Fibroblast of the conjunctiva (primary cell): ENCODE measurements at places on chromosomes 13 and 19.
A peak's percentile ranks its signal among the peaks of the same experiment; 100 is the strongest.

DNA sequence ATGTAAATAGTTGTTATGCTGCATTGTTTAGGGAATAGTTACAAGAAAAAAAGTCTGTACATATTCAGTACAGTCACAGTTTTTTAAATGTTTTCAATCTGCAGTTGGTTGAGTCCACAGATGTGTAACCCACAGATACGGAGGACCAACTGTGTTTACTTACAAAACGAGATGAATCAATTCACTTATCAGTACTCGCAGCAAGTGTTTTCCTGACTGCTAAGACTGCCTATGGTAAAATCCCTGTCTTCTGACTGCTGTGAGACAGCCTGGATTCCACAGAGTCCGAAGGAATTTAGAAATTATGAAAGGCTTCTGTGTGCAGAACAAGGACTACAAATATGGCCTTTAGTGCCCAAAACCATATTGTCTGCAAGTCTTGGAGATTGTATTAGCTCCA is 45.7 kb upstream of the C1QTNF9 start:
- DNase-seq, result no peak

- DNase-seq, result no peak
Measured at GRCh38 chr19:4051175-4052101, 15.3 kb downstream of the ZBTB7A start.

DNA sequence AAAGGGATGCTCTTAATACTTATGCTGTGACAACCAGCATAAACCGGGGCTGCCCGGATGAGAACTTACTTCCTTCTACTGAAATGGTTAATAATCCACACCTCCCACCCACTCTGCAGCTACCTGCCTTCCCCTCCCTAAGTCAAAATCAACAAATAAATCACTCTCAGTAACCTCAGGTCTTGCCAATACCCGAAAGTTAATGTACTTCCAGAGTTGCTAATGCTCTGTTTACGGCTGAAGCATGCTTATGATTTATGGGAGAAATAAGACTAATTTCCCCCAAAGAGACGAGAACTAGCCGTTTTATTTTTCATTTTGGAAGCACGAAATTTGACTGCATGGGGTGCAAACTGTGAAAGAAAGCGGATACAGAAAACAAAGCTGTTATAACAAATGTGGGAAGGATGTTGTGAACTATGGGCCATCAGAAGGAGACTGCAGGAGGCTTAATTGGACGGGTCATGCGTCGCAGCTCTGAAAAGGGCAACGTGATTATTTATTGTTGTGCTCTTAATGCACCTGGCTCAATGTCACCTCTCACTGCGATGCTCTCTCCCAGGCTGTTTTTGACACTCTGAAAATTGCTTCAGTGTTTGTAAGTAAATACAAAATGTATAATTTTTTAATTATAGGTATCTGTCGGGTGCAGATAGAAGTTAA is 114.0 kb upstream of the SLC7A1 start:
- no peak for DNase-seq

GRCh38 chr13:23898101-23898500 is 799 bp upstream of the C1QTNF9B start:
- DNase-seq, result peak; percentile 20

DNA sequence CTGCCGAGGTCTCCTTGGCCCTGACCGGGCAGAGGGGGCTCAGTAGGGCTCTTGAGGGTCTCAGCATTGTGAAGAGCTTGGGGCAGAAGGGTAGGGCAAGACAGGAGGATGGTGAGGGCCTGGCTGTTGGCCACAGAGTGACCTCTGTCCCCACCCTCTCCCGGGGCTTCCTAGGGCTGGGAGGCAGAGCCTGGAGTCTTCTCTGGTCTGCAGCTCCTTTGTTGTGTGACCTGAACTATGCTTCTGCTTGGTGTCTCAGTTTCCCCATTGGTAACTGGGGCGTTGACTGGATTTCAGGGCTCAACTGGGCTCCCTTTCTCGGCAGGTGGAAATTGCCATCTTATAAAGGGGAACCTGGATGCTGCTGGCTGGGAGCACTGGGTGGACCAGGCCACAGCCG is 30.1 kb upstream of the PEPD start:
- DNase-seq, result no peak

- peak; percentile 92 for DNase-seq
Measured at GRCh38 chr19:9792206-9793070, 23.9 kb upstream of the ZNF846 start.

- no peak for DNase-seq
Measured at GRCh38 chr13:45623516-45624090, 8.1 kb upstream of the ERICH6B start.

DNA sequence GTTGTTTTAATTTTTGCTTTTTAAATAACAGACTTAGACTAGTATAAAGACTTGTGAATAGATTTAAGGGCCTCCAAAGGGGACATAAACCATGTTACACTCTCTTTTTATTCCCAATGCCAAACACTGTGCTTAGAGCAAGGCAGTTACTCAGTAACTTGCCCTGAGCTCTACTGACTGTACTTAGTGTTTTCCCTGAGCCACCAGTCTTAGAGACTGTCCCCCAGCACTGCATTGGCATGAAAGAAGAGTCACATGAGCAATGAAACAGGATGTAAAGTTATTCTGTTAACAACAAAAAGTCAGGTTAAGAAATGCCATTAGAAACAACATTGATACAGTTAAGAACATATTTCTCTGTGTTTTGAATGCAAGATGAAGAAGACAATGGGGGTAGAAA is 187.9 kb downstream of the TBC1D4 start:
- no peak for DNase-seq

DNA sequence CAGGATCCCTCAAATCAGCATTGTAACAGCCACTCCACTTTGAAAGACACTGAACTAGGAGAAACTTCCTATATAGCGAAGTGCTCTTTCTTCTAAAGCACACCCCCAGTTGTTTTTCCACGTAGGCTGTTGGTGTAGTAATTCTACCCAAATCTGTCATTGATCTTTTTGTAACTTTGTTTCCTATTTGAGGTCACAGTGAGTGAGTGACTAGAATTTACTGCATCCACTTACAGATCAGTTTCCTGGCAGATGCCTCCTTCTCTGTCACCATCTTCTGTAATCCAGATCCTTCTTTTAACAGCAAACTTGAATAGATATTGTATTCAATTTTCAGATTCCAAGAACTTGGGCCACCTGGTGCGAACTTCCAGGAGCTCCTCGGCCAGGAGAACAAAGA is 15.3 kb downstream of the ZAR1L start:
- DNase-seq, result no peak

DNA sequence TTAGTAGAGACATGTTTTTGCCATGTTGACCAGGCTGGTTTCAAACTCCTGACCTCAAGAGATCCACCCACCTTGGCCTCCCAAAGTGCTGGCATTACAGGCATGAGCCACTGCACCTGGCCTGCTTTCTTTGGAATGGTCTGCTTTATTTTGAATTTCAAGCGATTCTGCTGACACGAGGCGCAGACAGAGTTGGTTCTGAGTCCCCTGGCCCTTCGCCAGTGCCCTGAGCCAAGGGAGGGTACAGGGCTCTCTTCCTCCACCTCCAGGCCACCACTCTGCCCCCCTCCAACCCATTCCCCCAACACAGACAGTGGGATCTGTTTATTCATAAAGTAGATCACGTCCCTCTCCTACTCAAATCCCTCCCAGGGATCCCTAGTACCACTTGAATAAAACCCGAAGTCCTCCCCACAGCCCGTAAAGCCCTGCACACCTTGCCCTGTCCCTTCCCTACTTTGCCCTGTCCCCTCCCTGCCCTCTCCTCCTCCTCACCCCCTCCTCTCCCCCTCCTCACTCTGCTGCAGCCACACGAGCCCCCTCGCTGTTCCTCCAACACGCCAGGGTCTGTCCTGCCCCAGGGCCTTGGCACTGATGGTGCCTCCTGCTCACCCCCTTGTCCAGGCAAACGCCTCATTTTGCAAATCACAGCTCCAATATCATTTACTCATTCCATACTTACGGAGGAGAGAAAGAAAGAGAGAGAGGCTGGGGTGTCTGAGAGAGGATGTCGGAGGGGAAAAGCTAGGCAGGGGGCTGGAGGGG is 22.4 kb downstream of the ZNRF4 start:
- no peak for DNase-seq

- DNase-seq, result no peak
Measured at GRCh38 chr13:31755803-31756212, 16.5 kb downstream of the RXFP2 start.

- DNase-seq, result peak; percentile 84
Measured at GRCh38 chr13:67119481-67119894, 110.6 kb downstream of the PCDH9 start.

DNA sequence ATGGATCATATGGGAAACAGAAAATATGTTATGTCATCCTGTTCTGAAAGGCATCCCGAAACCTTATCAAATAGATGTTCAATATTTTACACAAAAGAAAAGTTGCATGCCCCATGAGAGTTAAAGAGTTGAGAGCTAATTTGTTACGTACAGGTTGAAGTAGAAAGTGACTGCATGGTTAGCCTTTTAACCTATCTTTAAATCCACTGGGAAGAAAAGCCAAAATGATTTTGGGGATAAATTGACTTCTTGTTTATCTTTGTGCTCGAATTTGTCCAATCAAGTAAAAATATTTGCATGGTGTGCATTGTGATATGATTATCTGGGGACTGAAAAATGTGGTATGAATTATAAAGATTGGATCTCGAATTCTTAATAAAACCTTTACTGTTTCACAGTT is 230.1 kb downstream of the POSTN start:
- no peak for DNase-seq

DNA sequence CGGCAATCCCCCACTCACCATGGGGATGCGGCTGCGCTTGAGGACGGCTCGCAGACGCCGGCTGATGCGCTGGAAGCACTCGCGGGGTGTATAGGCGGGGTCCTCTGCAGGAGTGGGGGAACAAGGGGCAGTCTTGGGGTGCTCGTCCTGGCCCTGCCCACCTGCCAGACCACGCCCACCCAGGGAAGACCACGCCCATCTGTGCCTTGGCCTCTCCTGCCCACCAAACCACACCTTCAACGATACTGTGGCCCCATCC is 6.7 kb downstream of the RNU6-9 start:
- no peak for DNase-seq

DNA sequence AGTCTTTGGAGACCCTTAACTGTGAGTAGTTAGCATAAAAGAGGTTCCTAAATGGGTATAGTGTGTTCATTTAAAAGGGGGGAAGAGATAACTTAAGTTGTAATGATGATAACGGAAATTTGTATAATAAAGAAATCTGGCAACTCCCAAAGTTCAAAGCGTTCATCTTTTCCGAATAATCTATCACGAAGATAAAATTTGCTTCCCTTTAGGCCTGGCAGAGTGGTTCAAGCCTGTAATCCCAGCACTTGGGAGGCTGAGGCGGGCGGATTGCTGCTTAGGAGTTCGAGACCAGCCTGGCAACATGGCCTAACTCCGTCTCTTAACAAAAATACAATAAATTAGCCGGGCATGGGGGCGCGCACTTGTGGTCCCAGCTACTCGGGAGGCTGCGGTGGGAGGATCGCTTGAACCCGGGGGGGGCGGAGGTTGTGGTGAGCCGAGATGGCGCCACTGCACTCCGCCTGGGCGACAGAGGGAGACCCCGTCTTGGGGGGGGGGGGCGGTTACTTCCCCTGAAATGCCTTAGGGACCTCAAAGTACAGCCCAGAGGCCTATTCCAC is 934 bp downstream of the N4BP2L2 start:
- no peak for DNase-seq

- no peak for DNase-seq
Measured at GRCh38 chr19:49442354-49442753, 1.0 kb upstream of the SLC17A7 start.

- DNase-seq, result no peak
Measured at GRCh38 chr13:40624986-40625385, 41.5 kb downstream of the FOXO1 start.

DNA sequence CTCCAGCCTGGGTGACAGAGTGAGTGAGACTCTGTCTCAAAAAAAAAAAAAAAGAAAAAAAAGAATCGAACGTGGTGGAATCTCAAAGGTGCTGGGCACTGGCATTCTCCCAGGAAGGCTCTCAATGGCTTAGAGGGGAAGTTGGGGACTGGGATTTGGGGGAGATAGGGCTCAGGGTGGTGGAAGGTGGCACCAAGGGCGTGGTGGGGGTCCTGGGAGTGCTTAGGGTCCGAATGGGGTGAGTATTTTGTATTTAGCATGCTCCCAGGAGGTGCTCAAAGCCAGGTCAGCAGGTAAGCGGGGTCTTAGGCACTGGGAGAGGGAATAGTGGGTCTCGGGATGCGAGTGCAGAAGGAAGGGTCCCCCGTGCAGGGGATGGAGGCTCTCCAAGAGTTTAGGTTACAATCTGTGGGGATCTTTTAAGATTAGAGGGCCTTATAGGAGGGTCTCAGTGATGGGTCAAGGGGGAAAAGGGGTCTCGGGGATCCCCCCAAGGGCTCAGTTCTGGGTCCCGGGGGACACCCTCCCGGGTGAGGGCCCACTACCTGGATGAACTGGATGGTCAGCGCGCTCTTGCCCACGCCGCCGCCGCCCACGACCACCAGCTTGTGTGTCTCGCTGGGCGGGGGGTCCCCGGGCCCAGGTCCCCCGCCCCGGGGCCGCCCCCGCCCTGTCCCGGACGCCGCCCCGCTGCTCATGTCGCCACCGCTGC is 386 bp downstream of the RRAS start:
- DNase-seq, result no peak

- peak; percentile 3 for DNase-seq
Measured at GRCh38 chr19:57099199-57099661, 20.6 kb upstream of the USP29 start.

GRCh38 chr13:48156466-48156865 is 61.6 kb upstream of the MED4 start:
- no peak for DNase-seq

DNA sequence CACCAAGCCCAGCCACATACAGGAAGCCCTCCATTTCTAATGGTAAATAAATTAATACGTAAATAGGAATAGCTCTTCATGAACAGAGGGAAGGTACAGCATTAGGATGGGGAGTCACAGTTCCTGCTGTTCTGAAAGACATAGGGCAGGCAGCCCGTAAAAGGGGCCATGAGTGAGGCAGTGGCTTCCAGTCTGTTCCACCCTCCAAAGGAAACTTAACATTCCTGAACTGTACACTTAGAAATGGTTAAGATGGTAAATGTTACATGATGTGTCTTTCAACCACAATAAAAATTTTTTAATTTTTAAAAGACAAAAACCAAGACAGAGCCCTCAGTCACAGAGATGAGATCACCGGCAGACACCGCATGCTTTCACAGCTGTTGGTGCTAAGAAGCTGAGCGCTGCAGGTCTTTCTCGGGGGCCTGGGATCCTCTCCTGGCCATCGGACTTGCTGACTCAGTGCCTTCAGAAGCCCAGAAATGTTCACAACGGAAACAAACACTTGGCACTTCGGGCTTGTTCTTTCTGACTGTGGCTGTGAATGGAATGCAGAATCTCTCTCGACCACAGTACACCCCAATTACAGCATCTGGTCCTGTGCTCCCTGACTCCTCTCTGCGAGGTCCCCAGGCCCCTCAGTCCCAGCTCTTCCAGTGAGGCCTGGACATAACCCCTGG is 36.4 kb downstream of the EPS15L1 start:
- DNase-seq, result peak; percentile 79

GRCh38 chr13:27967736-27968315 is 1.3 kb downstream of the CDX2 start:
- no peak for DNase-seq
